RCC 7860 (cell line): ENCODE measurements at places on chromosomes 1 and 21.

DNA sequence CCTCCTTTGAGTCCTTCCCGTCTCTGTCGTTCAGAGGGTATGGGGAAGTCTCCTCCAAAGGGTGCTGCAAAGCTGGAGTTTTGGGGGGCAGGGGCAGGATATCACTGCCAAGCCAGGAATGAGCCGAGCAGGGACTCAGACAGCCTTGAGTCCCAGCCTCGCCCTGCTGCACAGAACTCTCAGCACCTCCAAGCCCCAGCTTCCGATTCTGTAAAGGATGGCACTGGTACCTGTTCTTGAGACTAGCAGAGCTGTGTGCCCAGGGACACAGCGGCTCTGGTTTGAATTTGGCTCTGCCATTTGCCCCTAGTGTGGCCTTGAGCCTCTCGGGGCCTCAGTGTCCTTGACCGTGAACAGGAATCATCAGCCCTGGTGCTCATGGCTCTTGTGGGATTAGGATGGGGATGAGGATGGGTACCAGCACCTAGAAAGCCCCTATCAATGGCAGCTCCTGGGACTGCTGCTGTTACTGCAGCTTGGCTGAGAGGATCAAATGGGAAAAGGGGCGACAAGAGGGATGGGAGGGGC is 1.5 kb upstream of the FBLIM1 start:
- no peak for DNase-seq

DNA sequence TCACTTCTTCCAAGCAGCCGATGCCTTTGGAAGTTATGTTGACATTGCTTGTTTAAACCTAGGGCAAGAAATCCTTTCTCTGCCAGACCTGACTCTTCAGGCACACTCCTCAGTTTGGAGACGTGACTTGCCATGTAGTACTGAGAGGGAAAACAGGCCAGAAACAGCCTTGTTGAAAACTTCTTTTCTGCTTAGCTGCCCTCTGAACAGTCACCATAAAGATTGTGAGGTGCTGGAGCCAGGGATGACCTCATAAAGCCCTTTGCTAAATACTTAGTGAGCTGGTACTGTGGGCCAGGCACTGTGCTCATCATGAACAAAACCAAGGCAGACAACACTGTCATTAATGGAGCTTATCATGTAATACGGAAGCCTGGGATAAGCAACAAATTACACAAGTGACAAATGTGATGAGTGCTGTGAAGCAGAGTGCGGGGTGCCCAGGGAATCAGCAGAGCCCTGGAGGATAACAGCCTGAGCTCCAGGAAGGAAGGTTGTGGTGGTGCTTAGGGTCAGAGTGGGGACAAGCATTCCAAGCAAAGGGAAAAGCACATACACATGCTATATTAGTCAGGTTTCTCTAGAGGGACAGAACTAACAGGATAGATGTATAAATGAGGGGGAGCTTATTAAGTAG is 42.4 kb downstream of the MTARC1 start:
- no peak for DNase-seq

- DNase-seq = no peak
These were observed 573 bp downstream of the KLHL21 start for GRCh38 chr1:6601923-6602668.

- DNase-seq = no peak
These were observed 40.7 kb downstream of the HHAT start for GRCh38 chr1:210369425-210369824.

- DNase-seq = no peak
These were observed 57.0 kb downstream of the SLC22A15 start for GRCh38 chr1:116033322-116033721.
